ENCODE measurements at places on chromosomes 3 and 15.

DNA sequence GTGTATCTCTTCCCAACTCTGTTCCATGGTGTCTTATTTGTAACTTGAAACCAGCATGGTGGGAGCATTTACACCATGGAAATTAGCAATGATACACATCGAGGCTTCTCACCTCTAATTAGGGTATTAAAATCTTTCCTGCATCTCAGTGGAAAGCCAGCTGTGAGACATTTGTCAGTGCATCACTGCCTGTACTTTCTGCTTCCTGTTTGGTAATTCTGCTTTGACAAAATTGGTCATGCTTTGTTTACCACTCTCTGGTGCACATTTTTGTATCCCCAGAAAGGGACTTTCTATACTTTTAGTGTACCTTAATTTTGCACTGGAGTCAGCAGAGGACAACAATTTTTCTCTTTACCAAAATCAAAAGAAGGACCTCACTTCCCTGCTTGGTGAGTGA is 402.1 kb downstream of the PDCD6IP start:
- DNase-seq: no peak

DNA sequence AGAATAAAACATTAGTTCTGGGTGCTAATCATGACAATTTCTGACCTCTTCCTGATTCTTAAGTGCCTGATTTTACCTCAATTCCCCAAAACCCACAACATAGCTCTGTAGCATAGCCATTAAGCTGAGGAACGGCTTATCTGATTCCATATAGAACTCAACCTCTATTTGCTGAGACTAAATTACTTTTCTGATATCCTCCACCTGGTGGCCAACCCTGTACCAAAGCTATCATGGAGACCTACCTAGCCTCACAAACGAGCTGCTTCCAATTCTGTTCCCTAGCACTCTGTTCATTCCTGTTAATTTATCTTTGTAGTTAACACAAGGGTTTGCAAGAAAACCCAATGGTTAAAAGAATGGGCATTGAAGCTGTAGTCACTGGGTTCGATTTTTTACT is 245.2 kb downstream of the PLOD2 start:
- no peak for DNase-seq

GRCh38 chr3:129182390-129183185 is 1.1 kb downstream of the CNBP start:
- no peak for DNase-seq

DNA sequence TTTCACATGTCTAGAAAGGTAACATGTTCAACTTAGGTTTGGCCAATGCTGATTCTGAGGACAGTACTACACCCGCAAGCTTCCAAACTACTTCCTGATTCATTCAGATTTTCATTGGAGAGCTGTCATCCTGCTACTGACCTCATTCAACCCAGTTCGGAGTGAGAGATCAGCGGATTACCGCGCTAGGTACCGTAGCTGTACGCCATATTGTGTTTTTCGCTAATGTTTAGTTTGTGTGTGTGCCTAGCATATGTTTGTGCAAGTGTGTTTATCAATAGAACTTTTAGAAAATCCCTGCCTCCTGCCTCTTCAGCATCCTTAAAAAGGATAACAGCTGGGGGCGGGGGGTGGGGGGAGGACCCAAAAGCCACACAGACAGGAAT is 1.1 kb downstream of the ZBTB20 start:
- DNase-seq: peak; percentile 81

GRCh38 chr3:111715911-111716523 is 120.9 kb upstream of the ZBED2 start:
- no peak for DNase-seq

GRCh38 chr15:31367730-31368344 is 41.2 kb downstream of the KLF13 start:
- DNase-seq: no peak

DNA sequence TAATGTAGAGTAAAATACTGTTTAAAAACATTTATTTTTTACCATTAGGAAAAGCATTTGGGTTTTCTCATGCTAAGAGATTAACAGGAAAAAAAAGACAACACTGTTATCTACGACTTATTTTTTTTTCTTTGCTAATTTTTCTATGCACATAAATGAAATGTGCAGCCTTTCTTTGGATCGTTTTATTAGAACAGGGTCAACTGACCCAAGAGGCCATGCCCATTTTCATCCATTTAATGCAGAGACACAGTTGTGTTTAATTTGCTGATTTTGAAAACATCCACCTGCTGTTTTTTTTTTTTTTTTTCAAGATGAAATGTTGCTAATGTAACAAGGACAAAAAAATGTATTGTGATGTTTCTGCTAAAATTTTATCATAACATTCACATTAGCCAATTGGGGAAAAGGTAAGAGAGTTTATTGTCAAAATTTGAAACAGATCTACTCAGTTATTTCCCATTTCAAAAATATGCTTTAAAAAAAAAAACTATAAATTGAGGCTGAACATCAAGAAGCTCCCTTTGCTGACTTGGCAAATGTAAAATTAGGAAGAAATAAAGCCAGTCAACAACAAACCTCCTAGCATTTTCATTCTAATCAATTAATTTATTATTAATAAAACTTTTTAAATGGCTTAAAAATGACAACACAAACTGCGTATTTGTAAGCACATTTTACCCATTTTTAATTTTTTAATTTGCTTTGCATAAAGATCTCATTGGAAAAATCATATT is 485.2 kb downstream of the ROBO2 start:
- no peak for DNase-seq

DNA sequence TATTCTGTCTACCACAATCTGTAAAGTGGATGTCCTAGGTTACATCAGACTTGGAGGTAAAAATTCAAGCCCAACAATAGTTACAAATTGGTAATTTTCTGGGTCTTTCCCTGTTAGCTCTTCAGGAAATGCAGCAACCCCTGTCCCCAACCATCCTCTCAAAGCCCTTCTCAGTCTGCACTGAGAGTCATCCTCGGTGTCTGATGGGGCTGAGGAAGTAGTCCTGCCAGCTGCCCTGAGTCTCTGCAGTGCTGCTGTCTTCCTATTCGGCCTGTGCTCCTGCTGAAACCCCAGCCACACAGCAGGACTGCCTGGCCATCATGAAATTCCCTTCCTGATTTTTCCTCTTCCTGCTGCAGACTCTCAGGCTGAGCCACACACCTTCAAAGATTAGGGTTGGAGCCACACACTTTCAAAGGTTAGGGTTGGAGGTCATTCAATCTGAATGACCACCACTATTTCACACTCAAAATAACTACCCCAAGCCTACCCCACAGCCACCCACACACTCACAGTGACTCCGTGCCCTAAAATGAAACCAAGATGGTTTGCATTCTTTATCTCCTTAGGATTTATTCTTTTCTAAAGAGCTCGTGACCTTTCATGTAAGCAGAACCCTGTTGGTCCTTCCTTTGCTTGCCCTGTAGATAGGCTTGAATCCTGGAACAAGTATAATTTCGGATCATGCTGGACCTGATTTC is 17.6 kb downstream of the TRIM42 start:
- DNase-seq: no peak

DNA sequence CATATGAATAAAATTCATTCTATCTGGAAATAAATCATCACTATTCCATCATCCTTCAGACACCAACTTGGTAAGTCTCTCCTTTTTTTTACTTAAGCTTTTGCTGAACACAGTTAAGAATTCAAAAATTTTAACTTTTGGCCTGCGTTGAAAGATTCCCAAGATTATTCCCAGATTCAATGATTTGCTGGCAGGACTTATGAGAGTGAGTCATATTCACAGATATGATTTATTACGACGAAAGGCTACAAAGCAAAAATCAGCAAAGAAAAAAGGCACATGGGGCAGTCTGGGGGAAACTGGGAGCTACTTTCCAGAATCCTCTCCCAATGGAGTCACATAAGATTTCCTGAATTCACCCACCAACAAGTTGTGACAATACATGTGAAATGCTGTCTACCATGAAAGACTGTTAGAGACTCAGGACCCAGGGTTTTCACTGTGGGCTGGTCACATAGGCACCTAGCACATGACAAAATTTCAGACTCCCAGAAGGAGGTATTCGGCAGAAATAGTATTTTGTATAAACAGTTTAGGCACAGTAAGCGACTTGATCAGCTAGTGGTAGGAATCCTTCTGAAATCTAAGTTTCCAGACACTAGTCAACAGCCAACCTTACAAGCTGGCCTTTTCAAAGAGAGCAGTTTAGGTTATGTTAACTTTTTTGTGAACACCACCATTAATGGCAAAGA is 82.1 kb downstream of the DLG1 start:
- no peak for DNase-seq

GRCh38 chr3:101509811-101510210 is 3.2 kb downstream of the SENP7 start:
- no peak for DNase-seq

DNA sequence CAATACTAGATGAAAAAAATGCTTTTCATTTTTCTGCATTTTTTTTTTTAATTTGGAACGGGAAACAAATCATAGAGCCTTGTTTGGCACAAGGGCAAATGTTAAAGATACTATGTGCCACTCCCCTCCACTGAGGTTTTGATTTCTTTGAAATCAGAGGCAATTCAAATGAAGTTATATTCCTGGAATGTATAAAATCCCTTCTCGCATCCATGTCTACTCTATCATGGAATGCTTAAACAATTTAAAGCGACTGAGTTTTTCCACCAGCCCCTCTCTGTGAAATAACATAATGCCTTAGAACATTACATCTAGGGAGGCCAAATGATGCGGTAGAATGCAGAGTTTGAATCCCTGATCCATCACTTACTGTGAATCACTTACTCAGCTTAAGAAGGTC is 69.7 kb downstream of the FMN1 start:
- DNase-seq: no peak

DNA sequence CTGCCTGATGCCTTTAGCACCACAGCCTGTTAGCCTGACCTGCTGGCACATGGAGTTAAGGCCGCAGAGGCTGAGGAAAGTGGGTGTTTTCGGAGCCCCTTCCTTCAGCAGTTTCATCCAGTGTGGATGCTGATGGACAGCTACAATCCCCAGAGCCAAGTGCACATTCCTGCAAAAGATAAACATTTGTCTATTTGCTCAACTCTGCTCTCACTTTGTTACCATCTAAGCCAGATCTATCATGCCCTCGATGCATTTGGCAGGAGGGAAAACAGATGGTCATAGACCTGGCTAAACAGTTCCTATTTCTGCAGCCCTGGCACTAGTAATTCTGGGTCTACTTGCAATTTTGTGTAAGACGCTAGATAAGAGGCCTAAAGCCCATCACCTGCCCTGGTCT is 312.9 kb upstream of the RASGRP1 start:
- DNase-seq: no peak

GRCh38 chr3:59266551-59266950 is 216.7 kb upstream of the CFAP20DC start:
- DNase-seq: no peak

GRCh38 chr3:14540821-14541385 is 761 bp upstream of the GRIP2 start:
- no peak for DNase-seq

GRCh38 chr3:61560517-61561373 is 626 bp upstream of the PTPRG start:
- DNase-seq: peak; percentile 76

All from ACHN (cell line).